ENCODE measurements at places on chromosomes 11 and 22.
A peak's percentile ranks its signal among the peaks of the same experiment; 100 is the strongest.

DNA sequence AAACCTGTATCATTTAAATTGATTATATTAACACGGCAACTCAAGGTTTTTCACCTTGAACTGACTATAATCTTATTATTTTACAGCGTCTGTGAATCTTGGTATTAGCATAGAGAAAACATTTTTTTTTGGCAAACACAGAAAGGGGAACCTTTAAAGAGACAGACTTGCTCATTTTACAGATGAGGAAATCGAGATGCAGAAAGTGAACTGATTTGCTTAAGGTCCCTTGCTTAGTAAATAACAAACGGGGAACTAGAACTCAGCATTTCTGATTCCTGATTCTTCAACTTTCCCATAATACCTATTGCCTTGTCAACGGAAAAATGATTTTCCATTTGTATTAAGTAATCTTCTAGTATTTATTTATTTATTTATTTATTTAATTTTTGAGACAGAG is 33.2 kb upstream of the CECR2 start:
- DNase-seq = no peak

GRCh38 chr11:123755344-123755743 is 1.0 kb upstream of the OR6X1 start:
- DNase-seq = no peak

DNA sequence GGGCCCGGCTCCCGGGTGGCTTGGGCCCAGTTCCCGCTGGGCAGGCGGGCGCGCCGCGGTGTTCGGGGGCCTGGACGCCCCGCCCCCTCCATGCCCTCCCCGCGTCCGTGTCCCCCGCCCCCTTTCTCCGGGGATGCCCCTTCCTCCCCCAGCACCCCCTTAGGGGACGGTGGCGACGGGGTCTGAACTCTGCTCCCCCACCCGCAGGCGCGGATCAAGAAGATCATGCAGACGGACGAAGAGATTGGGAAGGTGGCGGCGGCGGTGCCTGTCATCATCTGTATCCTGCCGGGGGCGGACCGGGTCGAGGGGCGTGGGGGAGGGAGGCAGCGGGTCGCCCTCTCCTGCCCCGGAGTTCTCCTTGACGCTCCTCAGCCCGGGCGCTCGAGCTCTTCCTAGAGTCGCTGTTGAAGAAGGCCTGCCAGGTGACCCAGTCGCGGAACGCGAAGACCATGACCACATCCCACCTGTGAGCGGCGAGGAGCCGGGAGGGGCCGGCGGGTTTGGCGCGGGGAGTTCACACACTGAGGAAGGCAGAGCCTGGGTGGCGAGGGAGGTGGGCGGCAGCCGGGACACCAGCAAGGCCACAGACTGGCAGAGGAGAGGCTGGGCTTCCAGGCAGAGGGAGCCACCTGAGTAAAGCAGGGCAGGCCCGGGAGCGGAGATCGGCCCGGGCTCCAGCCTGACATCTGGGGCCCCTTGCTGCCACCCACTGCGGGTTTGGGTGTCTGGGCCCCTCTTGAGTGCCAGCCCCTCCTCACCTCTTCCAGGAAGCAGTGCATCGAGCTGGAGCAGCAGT is 546 bp downstream of the DRAP1 start:
- DNase-seq = peak; percentile 61

DNA sequence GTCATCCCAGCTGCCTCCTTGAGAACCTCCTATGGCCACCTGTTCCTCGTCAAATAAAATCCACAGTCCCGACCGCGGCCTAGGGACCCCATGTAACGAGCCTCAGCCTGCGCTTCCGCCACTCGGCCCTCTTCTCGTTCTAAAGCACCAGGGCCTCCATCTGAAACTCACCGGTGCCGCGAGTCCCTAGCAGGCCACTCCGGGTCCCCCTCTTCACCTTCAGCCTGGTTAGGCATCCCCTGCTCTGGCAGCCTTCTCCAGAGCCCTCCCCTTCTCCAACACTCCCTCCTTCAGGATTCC is 2.4 kb upstream of the SSTR3 start:
- DNase-seq = peak; percentile 58

GRCh38 chr11:34586488-34587281 is 34.2 kb upstream of the EHF start:
- DNase-seq = no peak

GRCh38 chr11:73412308-73412707 is 36.1 kb downstream of the RELT start:
- DNase-seq = no peak

DNA sequence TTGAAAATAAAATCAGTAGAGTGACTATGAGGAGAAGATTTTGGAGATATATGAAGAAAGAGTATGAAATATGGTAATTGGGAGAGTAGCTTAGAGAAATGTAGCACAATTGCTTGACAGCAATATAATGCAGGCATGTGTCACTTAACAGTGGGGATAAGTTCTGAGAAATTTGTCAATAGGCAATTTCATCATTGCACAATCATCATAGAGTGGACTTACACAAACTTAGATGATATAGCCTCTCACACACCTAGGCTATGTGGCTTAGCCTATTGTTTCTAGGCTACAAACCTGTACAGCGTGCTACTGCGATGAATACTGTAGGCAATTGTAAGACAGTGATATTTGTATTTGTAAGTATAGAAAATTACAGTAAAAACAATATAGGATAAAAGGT is 573.6 kb downstream of the JRKL start:
- no peak for DNase-seq

DNA sequence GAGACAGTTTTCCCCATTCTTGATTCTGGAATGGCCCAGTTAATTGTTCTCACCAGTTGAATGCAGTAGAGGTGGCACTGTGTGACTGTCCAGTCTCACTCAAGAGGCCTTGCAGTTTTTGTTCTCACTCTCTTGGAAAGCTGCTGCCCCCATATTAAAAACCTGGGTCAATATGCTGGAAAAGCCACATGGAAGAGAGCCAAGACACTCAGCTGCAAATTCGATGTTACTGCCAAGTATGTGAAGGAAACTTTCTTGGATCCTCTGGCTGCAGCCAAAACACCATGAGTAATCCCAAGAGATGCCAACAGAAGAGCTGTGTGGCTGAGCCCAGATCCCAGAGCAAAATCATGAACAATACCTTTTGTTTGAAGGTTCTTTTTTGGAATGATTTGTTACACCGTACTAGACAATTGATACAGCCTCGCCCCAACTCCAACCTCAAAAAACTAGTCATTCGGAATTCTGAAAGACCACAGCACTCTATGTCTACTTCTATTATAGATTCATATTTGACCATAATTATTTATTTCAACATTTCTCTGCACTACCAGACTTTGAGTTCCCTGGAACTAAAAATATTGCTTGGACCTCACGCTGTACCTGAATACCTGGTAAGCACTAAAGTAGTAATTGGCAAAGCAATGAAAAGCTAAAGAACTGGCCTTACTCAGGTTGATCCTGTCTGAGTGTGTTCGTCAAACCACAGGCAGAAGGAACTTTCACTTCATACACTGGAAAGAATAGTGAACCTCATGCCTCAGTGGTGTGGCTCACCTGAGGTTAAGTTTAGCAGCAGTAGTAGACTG is 378.8 kb downstream of the ETS1 start:
- no peak for DNase-seq

- no peak for DNase-seq
Observed at GRCh38 chr11:39288011-39288410, 2171.4 kb downstream of the LRRC4C start.

GRCh38 chr11:132549001-132549400 is 983.3 kb downstream of the OPCML start:
- DNase-seq = no peak

DNA sequence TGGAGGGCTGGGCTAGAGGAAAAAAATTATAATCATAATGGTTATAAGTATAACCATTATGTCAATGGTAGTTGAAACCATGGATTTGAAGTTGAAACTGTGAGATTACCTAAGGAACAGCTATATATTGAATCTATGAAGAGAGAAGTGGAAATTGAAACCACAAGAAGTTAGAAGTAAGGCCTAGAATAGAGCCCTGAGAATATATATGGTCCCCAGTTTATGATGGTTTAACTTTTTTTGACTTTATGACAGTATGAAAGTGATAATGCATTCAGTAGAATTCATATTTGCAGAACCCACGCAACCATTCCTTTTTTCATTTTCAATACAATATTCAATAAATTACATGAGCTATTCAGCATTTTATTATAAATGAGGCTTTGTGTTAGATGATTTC is 15.0 kb downstream of the AASDHPPT start:
- no peak for DNase-seq

DNA sequence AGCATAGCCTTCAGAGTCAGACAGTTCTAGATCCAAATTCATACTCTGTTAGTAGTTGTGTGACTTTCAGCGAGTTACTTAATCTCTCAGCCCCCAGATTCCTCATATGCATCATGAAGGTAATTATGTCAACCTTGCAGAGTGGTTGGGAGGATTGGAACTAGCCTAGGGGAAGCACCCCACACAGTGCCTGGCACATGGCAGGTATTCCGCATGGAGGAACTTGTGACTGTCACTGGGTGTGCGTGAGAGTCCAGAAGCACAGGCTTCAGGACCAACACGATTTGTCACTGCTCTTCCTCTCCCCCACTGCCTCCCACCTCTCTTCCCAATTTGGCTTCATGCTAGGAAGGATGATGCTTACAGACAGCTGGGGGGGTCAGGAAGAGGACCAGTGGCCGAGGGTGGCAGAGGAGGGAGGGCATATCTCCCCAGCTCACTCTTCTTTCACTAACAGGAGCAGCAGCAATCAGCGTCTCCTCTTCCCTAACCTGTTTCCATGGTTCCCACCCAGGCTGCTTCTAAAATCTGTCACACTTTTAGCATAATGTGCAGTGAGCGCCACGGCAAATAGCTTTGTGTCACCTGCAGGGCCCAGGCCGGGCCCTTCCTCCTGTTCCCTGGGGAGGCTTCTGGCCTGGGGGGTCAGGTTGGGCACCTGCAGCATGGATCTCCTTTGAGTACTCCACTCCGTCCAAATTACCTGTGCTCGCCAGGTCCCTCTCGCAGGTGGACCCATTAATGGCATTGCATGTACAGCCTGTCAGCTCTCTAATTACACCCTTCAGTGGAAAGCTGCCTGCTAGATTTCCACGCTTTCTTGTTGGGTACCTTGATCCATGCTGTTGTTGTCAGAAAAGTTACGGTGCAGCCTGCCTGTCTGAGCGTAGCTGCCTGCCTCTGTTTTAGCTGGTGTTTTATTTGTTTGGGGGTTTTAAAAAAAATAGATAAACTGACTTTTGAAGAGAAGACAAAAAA is 400.4 kb downstream of the NXPE2 start:
- DNase-seq = no peak

- no peak for DNase-seq
Observed at GRCh38 chr11:33383075-33383919, 126.1 kb downstream of the HIPK3 start.

GRCh38 chr11:8640267-8640906 is 42.1 kb downstream of the TRIM66 start:
- no peak for DNase-seq

- no peak for DNase-seq
Observed at GRCh38 chr11:94786264-94787126, 18.3 kb downstream of the AMOTL1 start.

DNA sequence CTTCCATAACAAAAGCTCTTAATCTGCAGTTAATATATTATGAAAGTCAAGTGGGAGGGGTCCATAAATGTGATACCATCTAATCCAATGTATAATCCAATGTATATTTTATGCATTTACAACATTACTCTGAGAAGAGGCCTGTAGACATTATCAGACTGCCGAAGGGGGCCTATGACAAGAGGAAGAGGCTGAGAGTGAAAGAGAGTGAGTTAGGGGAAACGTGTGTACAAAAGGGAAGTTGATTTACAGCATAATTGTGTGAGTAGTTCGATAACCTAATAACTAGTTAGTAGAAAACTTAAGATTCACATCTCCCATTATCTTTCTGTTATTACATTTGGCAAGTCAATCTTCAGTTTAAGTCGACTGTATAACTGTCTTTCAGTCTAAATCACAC is 86.6 kb downstream of the DDX10 start:
- no peak for DNase-seq

GRCh38 chr11:108117746-108118371 is 3.5 kb upstream of the ACAT1 start:
- DNase-seq = peak; percentile 76

GRCh38 chr11:13772223-13773046 is 104.0 kb downstream of the FAR1 start:
- DNase-seq = peak; percentile 96

- DNase-seq = no peak
Observed at GRCh38 chr11:70498976-70499801, 100.9 kb downstream of the CTTN start.

DNA sequence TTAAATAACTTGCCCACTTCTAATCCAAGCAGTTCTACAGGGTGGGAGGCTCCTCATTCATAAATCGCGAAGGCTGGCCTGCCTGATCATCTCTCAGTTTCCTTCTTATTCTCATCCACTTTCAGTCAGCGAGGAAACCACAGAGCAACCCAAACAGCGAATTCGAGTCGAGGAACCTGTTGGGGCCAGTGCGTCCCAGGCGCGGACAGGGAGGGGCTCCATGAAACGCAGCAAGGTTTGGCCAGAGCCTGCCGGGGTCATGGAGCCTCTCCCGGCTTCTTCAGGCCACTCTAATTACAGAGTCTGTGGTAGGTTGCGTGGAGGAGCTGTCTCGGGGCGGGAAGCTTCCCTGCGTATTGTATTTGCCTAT is 741 bp upstream of the NAV2 start:
- no peak for DNase-seq

DNA sequence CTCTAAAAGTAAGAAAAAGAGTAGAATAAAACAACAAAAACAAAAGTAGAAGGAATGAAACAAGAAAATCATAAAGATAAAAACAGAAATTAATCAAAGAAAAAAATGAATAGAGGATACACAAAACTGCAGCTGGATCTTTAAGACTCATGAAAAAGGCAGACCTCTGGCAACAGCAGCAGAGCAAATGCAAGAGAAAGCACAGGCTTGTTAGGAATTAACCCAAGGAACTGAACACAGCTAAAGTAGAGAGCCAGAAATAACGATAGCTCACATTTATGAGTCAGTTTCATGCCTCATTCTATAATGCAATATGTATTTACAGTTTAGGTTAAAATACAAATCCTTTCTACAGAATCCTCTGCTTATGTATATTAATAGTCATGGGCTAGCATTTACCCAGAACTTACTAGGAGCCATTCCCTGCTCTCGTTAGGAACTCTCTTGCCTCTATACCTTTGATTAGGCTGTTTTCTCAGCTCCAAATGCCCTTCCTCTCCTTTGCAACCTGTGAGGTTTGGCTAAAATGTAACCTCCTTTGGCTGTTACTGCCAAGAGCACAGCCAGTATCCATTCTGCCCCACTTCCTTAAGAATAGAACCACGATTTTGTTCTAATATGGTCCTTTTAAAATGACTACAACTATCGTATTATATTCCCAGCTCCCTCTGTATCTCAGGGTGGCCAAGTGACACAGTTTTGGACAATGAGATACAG is 38.3 kb upstream of the NFAM1 start:
- no peak for DNase-seq

- no peak for DNase-seq
Observed at GRCh38 chr11:58573451-58574104, 2.1 kb downstream of the LPXN start.

DNA sequence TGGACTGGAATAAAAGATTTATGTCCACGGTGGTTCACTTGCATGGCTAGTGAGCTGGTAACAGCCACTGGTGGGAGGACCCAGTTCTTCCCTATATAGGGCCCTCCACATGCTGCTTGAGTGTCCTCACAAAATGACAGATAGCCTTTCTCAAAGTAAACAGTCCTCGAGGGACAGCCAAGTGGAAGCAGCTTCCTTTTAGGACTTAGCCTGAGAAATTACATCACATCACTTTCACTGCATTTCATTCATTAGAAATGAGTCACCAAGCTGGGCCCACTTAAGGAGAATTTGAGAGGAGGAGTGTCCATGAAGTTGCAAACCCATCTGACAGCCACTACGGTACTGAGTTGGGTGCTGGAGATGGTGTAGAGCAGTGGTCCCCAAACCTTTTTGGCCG is 7.0 kb downstream of the ISX start:
- DNase-seq = no peak

Measured in NCI-H524 (cell line).